ENCODE measurements at places on chromosomes 2 and 18.

- DNase-seq, result no peak
Measured at GRCh38 chr2:17179145-17179808, 339.0 kb downstream of the RAD51AP2 start.

DNA sequence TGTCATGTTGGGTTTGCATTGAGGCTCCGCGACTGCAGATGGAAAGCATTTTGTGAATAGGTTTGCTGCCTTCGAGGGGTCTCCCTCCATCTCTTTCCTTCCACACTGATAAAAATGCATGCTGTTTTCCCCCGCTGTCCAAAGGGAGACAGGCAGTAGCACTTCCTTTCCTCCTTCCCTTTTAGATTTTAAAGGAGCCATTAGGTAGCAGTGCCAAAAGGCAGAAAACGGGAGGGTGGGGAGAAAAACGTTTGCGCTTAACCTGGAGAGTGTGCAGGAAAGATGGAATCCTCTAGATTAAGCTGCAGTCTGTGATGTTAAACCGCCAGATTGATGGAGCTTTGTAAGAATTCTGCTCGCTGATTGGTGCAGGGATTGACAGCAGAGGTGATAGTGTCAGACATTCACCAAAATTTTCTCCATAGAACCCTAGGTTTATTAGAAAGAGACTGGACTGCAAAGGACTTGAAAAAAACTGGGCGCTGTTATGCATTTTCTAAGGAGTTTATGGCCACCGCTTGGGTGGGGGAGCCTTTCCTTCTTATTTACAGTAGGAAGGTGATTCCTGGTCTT, 688 bp downstream of the MAPRE2 start:
- no peak for DNase-seq

DNA sequence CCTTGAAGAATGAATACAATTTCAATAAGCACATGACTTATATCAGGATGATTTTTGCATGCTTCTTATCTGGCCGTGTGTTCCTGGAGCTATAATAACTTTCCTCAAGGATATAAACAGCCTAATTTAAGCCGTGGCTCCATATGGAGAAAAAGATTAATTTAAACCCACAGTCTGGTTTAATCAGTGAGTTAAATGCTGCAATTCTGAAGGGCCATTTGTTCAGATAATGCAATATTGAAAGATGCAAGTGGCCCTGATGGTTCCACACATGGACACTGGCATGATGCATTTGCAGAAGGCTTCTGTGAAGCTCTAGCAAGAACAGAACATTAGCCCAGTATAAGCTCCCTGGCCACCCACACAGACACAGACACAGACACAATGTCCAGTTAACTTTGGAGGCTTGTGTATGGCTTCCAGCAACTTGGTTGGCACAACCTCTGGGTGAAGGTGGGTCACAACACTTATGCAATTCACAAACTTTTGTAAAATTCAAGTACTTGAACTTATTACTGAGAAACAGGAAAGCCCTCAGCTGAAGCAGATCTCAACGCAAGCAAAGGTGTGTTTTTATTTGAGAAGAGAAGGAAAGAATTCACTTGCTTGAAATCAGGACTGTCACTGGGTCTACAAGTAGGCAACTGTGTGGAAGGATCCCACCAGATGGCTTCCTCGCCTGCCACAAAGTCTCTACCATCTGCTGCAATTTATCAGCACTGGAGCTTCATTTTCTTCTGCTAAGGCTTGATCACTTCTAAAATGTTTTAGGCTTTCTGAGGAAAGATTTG, 63.3 kb downstream of the MDH1 start:
- no peak for DNase-seq

DNA sequence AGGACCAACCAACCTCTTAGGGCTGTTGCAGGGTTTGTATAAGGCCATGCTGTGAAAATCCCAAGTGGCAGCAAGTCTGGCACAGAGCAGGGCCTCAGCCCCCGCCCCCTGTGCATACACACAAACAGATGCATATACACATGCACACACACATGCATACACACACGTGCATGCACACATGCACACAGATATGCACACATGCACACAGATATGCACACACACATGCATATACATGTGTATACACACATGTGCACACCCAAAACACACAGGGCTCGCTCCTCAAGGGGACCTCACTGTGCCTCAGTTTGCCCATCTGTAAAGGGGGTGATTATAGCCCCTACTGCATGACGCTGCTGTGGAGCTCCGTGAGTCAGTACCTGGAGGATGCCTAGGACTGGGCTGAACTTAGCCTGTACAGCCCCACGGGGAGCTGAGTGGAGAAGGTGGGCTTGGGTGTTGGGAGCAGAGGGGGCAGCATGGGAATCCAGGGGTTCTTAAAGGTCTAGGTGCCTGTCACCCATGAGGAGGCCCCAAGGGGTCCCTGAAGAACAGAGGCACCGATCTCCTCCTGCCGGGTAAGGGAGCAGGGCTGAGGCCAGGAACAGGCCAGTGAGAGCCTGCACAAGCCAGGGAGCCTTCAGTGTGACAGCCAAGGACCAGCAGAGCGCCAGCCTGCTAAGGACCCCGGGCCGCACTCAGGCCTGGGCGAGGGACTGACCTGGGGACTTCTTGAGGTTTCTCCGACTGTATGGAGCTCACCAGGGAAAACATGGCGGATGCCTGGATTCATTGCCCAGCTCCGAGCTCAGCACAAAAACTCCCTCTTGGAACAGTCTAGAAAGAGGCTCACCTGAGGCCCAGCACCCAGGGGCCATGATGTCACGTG, 24.0 kb upstream of the ALPI start:
- DNase-seq, result no peak

DNA sequence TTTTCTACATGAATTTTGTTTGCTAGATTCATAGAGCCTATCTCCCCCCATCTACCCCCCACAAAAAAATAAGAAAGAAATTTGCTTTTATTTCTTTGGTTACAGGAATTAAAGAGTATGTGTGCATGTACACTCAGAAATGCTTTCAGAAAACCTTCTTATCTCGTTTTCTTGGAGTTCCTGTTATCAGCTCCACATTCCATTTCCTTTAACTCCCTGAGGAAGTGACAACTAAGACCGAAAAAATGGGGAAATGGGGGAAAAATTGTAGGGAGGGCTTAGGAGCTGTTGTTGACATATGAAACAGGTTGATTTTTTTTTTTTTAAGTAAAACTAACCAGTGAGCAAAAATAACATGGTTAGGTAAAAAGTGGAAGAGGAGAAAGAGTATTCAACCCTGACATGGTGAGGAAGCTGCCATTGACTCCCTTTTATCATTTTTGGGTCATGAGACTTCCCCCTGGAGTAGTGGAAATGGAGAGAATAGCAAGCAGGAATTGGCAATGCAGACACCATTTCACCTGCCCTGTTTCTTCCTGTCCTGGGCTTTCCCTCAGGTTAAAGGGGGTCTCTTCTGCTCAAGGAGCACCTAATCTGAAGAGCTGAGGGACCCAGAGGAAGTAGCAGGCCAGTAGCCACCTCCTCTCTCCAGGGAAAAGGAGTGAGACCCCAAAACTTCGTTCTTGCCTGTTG, 93.5 kb downstream of the OSBPL6 start:
- DNase-seq, result no peak

GRCh38 chr2:70534183-70534836, 19.3 kb downstream of the TGFA start:
- no peak for DNase-seq

DNA sequence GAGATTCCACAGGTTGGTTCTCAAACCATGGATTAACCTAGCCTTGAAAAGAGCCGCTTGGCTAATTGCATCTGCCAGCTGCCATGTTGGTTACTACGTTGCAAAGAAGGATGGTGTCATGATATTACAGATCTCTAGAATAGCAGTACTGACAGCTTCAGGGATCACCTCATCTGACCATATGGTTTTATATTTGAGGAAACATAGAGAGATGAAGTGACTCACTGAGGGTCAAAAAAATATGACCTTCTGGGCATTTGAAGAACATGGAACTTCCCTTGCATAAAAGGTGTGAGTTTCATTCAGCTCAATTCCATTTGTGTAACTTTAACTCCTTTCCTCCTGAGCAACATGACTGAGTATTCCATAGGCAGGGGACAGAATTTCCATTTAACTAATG, 242.3 kb downstream of the SETBP1 start:
- DNase-seq, result no peak

DNA sequence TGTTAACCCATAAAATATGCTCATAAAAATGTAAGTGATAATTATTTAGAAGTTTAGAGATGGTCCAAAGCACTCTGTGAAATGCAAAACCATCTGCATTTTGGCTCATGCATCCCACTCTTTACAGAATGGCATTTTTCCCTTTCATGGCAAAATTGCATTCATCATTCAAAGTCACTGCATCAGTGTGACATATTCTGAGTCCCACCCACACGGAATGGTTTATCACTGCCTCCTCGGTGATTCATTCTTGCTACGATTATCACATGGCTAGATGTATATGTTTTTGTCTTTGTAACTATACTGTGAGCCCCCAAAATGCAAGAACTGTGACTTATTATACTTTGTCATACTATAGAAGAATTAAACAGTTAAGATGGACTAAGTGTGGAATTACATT, 293.0 kb downstream of the LRATD1 start:
- no peak for DNase-seq

DNA sequence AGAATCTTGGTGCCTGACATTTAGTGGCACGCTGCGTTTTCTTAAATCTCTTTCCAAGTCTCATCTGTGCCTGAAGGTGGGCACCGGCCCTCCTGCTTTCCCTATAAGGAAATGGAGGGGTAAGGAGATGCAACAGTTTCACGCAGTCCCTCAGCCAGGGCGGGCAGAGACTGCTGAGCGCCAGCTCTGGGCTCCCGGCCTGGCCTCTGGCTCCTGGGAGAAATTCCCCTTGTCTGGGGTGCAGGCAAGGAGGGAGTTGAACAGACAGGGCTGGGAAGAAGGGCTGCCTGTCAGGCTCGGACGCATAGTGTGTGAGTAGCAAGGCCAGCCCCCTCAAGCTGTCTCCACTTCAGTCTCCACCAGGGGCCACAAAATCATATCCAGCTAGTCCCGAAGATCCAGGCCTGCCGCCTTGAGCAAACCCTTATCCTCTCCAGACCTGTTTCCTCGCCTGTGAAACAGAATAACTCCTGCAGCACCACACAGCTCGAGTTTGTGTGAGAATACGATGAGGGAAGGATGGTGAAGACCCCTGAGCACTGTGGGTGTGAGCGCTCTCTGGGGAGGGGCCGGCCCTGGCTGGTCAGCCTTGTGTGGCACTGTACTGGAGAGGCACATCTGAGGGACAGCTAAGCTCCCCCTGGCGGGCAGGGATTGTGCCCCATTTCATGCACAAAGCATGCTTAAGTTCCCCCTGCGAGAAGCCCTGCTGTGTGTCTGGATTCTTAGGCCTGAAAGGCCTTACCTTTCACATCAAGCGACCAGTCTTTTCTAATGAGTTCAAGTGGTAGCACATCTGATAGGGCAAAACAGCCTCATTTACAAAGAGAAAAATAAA, 33.8 kb downstream of the SDC1 start:
- DNase-seq, result no peak

DNA sequence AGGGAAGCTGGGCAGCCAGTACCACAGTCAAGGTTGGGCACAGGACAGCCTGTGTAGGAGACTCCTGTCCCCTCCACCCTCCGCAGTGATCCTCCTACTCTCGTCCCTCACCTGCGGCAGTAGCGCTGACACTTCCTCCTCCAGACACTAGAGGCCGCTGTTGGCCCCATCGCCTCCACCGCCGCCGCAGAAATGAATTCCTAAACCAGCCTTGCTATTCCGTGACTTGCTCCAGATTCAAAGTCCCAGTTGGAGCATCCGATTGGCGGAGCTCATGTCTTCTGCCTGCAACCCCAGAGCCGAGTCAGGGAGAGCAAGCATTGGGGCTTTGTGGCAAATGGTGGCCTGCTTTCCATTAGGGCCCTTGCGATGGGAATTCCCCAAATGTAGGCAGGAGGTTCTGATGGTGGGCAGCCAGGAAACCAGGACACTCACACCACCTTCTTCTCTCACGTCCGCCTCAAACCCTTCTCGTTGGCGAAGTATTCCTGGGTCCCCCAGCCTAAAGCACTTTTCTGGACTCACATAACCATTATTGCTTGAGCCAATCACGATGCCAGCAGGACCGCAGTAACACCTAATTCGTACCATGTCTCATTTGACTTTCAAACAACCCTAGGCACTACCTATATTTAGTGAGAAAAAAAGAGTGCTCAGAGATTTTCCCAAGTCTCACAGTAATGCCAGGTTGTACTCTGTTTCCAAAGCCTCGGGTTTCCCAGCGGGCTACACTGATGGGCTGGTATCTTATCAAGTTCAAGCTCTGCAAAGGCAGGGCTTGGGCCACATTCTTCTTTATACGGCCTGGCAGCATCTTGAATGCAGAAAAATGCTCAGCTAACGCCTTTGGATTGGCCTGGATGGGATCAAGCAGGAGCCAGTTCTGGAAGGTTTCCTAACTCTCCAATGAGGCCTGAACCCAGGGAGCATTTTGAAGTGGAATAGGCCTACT, 1.2 kb upstream of the DNAJB2 start:
- peak; percentile 92 for DNase-seq

DNA sequence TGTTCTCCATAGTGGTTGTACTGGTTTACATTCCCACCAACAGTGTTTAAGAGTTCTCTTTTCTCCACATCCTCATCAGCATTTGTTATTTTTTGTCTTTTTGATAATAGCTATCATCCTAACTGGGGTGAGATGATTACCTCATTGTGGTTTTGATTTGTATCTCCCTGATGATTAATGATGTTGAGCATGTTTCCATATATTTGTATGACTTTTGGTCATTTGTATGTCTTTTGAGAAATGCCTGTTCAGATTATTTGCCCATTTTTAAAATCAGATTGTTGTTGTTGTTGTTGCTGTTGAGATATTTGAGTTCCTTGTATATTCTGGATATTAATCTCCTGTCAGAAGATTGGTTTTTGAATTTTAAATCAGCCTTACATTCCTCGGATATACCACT, 147.5 kb downstream of the NCOA1 start:
- DNase-seq, result no peak

GRCh38 chr2:32993005-32993539, 46.3 kb downstream of the LTBP1 start:
- DNase-seq, result no peak

GRCh38 chr2:221203125-221203524, 369.0 kb downstream of the EPHA4 start:
- DNase-seq, result no peak

DNA sequence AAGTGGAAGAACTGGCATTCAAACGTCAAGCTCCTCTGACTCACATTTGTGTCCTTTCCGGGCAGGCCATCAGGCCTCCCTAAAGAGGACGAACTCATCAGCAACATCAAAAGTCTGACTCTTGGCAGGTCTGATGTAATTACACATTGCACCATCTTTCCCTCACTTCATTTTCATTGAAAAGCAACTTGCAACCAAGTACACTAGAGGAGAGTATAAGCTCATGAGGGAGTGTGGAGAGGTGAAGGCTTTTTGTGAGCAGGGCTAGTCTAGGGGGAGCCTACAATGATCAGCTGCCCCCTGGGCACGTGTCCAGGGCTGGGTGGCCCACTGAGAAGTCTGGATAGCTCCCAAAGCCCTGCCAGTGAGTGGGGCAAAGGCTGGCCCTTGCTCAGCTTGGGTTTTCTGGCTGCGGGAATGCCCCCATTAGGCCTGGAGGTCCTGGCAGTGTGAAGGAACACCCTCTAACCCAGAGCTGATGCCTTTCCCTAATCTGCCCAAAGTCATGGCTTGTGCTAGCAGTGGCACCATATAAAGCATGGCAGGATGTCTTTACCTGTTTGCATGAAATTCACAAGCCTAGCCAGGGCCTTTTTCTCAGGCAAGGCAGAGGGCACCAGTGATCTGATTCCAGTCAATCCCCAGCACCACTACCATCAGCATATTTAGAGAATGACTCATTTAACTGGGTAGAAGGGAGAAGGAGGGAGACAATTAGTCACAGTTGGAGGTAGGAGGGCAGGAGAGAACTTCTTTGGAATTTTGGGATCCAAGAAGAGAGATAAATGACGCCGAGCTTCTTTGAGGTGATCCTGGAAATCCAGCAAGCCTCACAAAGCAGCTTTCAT, 8.5 kb upstream of the DAW1 start:
- no peak for DNase-seq

Data from sigmoid colon (tissue), 7 donors.